ENCODE measurements at places on chromosomes 12 and 14. TPM values are rescaled to one million over a fixed set of nuclear protein-coding genes. Genes with fewer than 3 reads are reported as not detected.

FAM181A gene
- total RNA-seq: not detected

ADAMTS20 gene
- under 0.01 TPM for total RNA-seq

INTS13 gene
- 50.5 TPM for total RNA-seq

CYP46A1 gene
- total RNA-seq: under 0.01 TPM

DAAM1 gene
- total RNA-seq: 22.0 TPM

LGR5 gene
- not detected for total RNA-seq

GAS2L3 gene
- total RNA-seq: 24.5 TPM

PMEL gene
- 1.3 TPM for total RNA-seq

HOXC12 gene
- total RNA-seq: under 0.01 TPM

MAP1LC3B2 gene
- 0.43 TPM for total RNA-seq

AKAP3 gene
- 1.3 TPM for total RNA-seq
